ENCODE measurements at places on chromosomes 2 and 18.

GRCh38 chr2:95041824-95042442 is 16.4 kb downstream of the MAL start:
- no peak for DNase-seq

DNA sequence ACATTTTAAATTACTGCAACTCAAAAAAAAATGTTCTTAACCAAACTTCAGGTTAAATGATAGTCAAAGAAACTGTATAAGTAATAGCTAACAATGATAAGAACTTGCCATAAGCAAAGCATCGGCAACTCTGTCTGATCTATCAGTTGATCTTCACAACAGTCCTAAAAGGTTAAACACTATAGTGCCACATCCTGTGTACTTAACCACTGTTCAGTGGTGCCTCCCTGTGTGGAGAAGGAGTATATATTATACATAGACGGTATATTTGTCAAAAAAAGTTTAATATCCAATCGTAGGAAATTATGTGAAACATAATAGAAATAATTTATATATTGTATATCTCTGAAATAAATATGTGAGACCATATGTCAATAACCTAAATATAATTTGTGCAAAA is 13.0 kb downstream of the DTNA start:
- no peak for DNase-seq

GRCh38 chr18:25465152-25465732 is 113.3 kb upstream of the ZNF521 start:
- DNase-seq = no peak

DNA sequence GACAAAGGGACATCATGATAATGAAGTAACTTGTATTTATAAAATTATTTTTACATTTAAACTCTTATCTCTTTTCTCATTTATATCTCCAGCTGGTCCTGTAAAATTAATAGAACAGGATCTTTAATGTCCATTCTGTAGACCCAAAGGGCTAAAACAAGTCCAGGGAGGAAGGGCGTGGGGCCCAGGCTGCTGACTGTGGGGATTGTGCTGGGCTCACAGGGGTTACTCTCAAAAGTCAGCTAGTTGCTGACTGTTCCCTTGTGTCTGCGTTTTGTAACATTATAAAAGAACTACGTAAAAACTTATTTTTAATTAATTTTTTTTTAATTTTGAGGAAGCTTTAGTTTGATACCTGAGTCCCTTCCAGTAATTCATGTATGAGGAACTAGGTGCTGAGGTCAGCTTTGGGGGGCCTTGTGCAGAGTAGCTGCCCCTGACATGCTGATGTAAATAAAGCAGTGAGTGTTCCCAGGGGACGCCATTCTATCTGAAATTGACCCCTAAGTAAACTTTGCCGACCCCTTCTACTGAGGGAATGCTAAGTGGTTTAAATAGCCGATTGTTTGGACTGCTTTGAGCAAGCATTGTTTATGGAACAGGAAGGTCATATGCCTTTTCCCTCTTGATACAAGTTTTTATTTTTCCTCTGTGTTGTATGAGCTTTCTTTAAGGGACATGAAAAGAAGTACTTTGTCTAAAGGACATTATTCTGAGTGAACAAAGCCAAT is 56.4 kb downstream of the MERTK start:
- DNase-seq = no peak

DNA sequence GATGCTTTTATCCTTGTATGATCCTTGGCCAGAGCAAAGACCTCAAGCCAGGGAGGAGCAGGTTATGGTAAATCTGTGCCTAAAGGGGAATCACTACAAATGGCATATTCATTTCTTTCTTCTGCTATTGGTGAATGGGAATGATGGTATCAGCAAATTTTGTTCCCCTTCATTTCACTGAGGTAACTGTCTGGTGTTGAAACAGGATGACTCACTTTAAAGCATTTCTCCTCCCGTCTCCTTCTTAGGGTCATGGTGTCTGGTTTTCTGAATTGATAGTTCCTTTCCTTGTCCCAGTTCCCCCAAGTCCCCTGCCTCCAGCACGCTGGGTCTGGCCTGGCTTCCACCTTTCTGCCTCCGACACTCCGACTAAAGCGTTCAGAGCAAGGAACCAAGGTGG is 109.2 kb downstream of the MREG start:
- DNase-seq = peak; percentile 86

GRCh38 chr18:50654211-50654610 is 94.3 kb downstream of the MAPK4 start:
- no peak for DNase-seq

DNA sequence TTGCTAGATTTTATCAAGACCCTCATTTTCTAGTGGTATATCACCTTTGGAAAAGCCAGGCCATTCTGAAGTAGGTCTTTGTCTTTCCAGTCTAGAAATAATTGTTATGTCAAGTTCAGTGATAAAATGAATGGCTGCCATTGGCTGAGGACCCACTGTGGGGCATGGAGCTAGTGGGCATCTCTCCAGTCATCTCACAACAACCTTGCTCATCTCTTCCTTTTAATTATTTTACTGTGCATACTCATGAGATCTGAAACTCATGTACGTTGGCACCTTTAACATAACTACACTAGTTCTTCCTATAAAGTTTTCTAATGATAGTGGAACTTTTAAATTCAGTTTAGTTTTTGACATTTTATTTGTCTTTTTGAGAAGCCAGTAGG is 240.9 kb downstream of the SLC8A1 start:
- DNase-seq = no peak

- DNase-seq = peak; percentile 5
These were observed 418.3 kb upstream of the CYRIA start for GRCh38 chr2:17083902-17084301.

DNA sequence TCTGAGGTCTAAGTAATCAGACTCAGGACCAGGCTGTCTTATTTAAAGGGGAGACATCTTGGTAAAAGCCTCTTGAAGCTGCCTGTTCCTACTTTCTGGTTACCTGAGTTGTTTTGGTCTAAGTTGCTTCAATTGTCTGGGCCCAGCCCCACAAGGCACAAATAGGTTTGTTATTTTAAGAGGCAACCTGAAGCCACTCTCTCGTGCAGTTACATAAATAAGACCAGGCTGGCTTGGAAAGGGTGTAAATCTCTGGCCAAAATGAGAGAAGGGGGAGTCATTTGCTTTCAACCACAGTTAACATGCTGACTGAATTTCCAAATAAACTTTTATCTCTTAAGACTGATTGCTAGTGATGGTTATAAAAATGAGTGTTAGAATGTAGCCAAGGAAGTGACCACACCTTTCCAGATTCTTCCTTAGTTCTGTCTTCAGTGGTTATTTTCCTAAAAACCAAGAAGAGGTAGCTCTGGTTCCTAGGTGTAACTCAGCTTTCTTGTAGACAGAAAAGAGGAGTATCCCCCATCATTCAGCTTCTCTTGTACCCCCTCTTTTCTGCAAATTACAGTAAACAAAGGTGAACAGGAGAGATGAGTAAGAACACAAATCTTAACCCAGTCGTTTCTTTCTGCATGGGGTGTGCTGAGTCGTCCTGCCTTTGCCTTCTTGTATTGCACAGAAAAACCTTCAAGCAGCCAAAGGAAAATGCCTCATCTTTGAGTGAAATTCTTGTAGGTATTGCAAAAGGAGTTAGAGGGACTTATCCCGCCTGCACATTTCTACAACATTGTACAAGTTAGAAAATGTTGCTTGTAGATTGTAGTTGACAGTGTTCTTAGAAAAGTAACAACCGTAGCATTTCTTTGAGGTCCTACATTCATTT is 161.5 kb upstream of the NT5C1B start:
- peak; percentile 28 for DNase-seq

DNA sequence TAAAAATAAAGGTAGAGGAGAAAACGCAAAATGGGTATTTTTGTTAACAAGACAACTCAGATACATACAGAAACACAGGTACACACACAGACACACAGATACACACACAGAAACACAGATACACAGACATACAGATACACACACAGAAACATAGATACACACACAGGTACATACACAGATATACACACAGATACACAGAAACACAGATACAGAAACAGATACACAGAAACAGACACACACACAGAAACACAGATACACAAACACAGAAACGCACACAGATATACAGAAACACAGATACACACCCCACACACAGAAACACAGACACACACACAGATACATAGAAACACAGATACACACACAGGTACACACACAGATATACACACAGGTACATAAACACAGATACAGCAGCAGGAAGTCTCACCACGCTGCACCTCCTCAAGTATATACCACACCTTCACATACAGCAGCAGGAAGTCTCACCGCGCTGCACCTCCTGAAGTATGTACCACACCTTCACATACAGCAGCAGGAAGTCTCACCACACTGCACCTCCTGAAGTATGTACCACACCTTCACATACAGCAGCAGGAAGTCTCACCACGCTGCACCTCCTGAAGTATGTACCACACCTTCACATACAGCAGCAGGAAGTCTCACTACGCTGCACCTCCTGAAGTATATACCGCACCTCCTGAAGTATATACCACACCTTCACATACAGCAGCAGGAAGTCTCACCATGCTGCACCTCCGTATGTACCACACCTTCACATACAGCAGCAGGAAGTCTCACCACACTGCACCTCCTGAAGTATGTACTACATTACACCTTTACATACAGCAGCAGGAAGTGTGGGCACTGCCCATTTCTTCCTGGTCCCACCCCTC is 250.5 kb downstream of the HDAC4 start:
- peak; percentile 3 for DNase-seq

- DNase-seq = no peak
These were observed 31.9 kb upstream of the CDH2 start for GRCh38 chr18:28208712-28209265.
